ENCODE measurements at places on chromosomes 6 and 20. TPM values are rescaled to one million over a fixed set of nuclear protein-coding genes. Genes with fewer than 3 reads are reported as not detected.

The CST1 gene
- not detected for total RNA-seq

The PSMB1 gene
- total RNA-seq: 142 TPM

The PLEKHG1 gene
- total RNA-seq: 71.1 TPM

The ID1 gene
- total RNA-seq: 223 TPM

The NEURL2 gene
- 17.0 TPM for total RNA-seq

The HTR1E gene
- total RNA-seq: not detected

- no peak for DNase-seq
These were observed 43.6 kb downstream of the C6orf15 start for GRCh38 chr6:31068669-31069340.

GRCh38 chr6:47733879-47734558 lies 35.6 kb downstream of the ADGRF4 start:
- DNase-seq: no peak

GRCh38 chr20:45238139-45238538 lies 16.2 kb downstream of the SLPI start:
- DNase-seq: no peak

DNA sequence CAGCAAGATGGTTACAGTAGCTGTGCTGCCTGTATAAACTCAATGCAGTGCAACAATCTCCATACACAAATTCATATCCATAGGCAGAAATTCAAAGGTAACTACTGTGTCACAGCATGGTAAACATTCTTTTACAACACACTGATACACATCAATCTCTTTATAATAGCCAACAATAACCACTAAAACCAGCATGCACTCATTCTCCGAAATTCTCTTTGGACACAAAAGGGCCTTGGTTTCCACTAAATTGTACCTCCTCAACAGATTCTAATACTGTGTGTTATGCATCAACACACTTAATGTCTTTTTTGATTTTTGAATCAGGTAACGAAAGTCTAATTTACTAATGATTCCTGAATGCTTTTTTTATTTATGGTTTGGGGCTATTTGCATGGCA lies 1323.7 kb downstream of the GRIK2 start:
- DNase-seq: no peak

- peak; percentile 59 for DNase-seq
These were observed 133.5 kb downstream of the PHACTR3 start for GRCh38 chr20:59737816-59738215.

DNA sequence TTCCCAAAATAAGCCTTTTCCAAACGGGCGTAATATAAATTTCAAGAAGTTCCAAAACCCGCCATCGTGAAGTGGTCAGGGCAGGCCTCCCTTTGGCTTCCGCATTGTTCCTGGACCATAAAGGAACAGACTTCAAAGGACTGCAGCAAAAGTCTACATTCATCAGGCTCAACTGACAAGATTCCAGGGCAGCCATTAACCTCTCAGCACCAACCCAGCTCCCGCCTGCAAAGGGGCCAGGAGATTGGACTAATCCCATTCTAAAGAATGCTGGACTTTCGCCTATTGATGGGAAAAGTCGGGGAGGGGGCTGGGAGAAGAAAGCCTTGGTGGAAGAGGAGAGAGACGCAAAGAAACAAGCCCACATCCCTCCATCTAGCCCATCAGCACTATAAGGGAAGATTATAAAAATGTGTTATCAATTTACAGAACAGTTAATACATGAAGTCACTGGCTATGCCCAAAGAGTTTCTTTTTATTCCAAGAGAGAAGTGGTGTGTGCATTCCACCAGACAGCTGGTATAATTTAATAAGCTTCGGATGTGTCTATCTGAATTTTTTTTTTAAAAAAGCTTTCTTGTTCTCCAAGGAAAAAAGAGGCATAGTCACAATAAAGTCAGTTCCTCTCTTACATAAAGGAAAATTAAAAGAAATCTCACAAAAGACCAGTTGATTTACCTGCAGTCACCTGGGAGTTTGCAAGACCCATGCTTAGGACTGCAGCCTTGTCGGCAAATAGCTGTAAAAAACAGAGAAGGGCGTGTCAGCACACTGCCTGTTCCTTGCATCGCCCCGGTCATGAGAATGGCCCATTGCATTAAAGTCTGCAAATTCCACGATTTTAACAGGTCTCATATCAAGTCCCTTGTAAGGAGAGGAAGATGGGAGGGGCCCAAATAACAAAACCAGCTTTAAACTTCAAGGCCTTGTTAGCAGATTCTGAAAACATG lies 17.8 kb downstream of the JAG1 start:
- no peak for DNase-seq

- DNase-seq: no peak
These were observed 23.9 kb upstream of the SMIM13 start for GRCh38 chr6:11069760-11070159.

GRCh38 chr6:21158149-21158548 lies 435.4 kb upstream of the SOX4 start:
- DNase-seq: no peak

- DNase-seq: no peak
These were observed 141.6 kb upstream of the EYA4 start for GRCh38 chr6:133099573-133099972.

- no peak for DNase-seq
These were observed 45.3 kb upstream of the FAM50B start for GRCh38 chr6:3803627-3804468.

DNA sequence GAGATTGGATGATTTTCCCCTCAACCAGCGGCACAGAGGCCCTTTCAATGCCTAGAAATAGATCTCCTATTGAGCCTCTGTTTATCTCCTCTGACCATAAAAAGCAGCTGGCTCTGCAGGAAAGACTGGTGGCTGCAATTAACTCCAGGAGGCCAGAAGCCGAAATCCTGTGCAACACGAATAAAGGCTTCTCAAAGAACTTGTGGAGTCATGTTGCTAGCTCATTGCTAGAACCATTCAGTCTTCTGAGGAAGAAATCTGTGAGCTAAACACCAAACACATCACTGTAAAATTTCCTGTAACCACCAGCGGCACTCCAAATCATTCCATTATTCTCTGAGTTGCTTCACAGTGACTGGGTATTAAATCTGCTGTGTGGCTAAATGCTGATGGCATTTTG lies 49.1 kb upstream of the TPD52L1 start:
- no peak for DNase-seq

GRCh38 chr20:3563548-3564177 lies 92.8 kb downstream of the ATRN start:
- no peak for DNase-seq
